ENCODE measurements at places on chromosomes 1 and 21. TPM values are rescaled to one million over a fixed set of nuclear protein-coding genes. Genes with fewer than 3 reads are reported as not detected.

The PKP1 gene
- under 0.01 TPM for total RNA-seq

The FCMR gene
- 0.25 TPM for total RNA-seq

The GUCA2A gene
- not detected for total RNA-seq

The MAP10 gene
- 0.64 TPM for total RNA-seq

The OPRD1 gene
- not detected for total RNA-seq

The LRRC53 gene
- not detected for total RNA-seq

The ZP4 gene
- total RNA-seq: not detected

The NBPF14 gene
- total RNA-seq: 8.3 TPM

The TOMM40L gene
- 14.4 TPM for total RNA-seq

The GLIS1 gene
- total RNA-seq: under 0.01 TPM

The EXTL1 gene
- total RNA-seq: not detected

The NUDT17 gene
- total RNA-seq: 1.9 TPM

The RGS16 gene
- total RNA-seq: 0.89 TPM

The GBP6 gene
- total RNA-seq: not detected

The RAD54L gene
- total RNA-seq: 2.0 TPM

The OLFM3 gene
- total RNA-seq: not detected

The RAB25 gene
- total RNA-seq: not detected

The SAMD11 gene
- total RNA-seq: under 0.01 TPM

The ABCA4 gene
- 27.9 TPM for total RNA-seq

The CD1B gene
- not detected for total RNA-seq

The POGZ gene
- total RNA-seq: 8.7 TPM

The COPA gene
- total RNA-seq: 248 TPM

The TMCO4 gene
- total RNA-seq: 9.6 TPM

The DLGAP3 gene
- total RNA-seq: under 0.01 TPM
